Glutamatergic neuron (in vitro differentiated cells): ENCODE measurements at places on chromosomes 5 and 9. TPM values are rescaled to one million over a fixed set of nuclear protein-coding genes. Genes with fewer than 3 reads are reported as not detected.

Gene PCDH12
- total RNA-seq = 1.7 TPM

Gene COL27A1
- total RNA-seq = 3.9 TPM

Gene PDE6A
- total RNA-seq = not detected

DNA sequence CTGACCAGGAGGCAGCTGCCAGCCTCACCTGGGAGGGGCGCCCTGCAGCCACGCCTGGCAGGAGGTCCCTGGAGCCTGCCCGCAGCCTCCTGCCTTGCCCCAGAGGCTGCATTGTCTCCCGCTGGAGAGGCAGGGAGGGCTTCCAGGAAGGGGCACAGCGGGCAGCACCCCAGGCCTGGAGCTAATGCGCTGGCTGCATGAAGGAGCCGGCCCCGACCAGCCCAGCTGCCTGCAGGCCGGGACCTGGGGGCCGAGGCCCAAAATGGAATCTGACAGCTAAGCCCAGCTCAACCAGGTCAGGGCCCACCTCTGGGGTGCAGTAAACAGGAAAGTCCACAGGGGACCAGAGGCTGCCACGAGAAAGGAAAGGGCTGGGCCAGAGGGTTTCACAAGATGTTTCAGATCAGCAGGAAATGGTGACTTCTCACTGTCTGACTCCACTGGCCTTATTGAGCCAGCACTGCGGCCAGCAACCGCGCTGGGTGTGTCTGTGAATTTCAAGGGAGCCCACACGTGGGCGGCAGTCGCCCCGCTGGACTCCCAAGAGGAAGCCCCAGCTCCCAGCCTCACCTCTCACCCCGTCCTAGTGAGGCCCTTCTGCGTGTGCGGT, 18.6 kb upstream of the NOTCH1 start:
- no peak for DNase-seq

GRCh38 chr5:68303754-68304420, 88.3 kb downstream of the PIK3R1 start:
- DNase-seq = no peak

DNA sequence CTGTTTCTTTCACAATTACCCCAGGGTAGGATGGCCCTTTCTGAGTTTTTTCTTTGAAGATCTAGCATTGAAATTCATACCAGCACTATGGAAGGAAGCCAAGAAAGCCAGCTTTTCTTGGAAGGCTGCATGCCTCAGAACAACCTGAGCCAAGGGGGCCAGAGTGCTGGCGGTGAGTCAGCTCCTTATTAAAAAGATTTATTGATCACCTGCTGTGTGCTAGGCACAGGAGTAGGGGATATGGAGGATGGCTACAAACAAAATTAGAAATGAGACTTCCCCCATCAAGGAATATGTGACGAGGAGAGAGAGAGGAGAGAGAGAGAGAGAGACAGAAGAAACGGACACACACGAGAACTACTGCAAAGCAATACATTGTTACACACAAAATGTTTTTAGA, 184.6 kb upstream of the PUM3 start:
- no peak for DNase-seq

DNA sequence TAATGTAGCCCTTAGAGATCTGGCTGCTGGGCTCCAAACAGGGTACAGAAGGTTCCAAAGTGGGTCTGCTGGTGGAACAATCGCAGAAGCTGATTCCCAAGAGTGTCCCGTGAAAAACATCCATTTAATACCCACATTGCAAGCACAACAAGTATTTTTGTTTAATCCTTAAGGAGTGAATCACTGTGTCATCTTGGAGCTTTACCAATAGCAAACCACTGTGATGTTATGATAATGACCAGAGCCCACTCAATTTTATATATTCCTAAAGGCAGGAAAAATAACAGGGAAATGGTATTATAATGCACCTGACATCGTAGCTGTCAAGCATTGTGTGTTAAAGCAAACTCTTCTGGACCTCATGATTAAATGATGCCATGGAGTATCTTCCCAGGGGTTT, 291.9 kb downstream of the FBXL7 start:
- DNase-seq = no peak

- no peak for DNase-seq
These were observed 143.4 kb downstream of the FAM114A2 start for GRCh38 chr5:153895266-153895665.

DNA sequence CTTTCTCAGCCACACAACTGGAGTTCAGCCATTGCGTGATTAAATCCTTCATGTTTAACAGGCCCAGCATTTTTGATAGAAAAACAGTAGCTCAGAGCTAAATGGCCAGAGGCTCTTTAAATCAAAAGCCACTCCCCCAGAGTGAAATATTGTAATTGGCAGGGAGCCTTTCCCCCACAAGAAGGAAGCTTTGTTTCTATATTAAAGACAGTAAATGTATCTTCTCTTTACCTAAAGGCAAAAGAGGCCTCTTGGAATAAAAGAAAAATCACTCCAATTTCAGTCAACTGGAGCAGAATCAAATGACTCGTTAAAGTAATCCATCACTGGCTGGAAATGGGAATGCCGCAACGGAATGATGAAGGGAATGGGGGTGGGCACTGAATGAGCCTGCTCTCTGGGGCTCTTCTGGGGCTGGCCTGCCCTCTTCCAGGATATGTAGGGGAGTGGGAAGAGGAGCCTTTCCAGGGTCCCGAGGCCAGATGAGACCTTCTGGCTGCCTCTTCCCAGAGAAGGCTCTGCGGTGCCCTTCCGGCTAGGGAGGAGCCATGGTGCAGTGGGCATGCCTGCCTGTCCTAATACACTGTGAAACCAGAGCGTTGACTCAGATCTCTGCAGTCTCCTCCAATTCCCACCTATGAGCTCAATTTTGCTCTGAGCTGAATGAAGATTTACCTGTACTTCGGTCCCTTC, 45.2 kb downstream of the ANKDD1B start:
- no peak for DNase-seq

DNA sequence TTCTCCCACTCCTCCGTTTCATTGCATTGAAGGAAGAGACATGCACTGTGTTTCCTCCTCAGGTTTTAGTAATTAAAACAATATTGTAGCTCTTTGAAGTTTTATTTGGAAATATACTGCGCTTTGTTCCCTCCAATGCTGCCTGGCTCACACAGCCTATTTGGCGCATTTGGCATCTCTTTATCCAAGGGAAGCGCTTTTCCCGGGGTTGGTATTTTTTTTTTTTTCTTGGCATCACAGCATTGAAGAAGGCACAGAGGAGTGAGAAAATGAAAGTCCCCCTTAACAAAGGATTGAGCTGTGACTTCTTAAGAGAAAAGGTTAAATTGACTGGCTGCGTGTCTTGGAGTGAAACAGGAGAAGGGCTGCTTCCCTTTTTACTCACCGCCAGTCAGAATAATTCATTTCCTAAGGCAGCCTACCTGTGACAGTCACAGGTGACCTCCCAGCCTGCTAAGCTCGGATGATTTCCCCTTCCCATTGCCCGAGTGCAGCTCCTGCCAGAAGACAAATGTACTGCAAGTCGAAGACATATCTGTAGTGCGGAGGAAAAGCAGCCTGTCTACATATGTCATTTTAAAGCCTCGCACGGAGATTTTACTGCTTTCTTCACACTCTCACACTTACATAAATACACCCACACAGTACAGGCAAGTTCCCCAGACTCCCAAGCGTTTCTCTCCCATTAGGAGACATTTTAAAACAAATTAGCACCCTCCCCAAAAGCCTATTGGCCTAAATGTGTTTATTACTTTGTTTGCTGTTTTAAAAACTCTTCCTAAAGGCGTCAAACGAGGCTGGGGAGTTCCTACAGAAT, 665.5 kb upstream of the ZNF608 start:
- no peak for DNase-seq

DNA sequence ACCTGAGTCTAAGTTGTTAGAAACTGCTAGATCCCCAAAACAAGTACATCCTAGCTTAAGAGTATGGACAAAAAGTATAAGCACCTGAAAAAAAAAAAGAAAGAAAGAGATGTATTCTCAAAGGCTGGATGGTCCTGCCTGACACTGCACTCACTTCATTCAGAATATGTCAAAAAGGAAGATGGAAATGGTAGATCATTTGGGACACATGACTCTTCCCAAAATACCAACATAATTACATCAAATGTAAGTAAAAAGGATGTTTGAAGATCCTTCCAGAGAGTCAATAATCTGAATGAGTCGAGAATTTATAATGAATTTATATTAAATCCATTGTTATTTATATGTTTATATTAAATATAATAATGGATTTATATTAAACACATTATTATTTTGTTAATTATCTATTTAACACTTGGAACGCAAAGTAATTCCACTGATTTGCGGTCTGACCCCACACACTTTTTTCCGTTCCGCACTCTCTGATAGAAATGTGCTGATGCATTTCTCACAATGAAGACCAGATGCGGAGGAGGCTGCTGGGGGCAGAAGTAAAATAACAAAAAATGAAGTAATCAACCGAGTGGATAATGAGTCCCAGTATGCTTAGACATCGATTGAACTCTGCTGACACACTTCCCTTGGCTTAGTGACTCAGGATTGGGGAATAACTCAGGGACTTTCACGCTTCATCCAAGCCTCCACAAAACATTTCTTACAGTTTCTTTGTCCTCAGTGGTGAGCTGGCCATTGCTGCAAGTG, 201.2 kb downstream of the ADAMTS12 start:
- no peak for DNase-seq

GRCh38 chr5:126831156-126831555, 54.2 kb downstream of the LMNB1 start:
- no peak for DNase-seq

DNA sequence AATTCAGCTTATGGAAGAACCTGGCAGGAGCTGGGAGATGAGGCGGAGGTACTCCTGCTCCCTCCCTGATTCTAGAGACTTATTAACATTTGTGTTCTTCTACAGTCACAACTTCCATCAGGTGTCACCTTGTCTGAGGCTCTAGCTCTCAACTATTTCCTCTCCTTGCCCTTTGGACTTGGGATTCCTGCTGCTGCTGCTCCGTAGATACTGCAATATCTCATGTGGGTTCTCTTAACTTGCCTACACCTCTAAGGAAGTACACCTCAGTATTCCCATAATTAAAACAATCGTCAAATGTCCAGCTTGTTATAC, 21.2 kb downstream of the ANXA1 start:
- no peak for DNase-seq

DNA sequence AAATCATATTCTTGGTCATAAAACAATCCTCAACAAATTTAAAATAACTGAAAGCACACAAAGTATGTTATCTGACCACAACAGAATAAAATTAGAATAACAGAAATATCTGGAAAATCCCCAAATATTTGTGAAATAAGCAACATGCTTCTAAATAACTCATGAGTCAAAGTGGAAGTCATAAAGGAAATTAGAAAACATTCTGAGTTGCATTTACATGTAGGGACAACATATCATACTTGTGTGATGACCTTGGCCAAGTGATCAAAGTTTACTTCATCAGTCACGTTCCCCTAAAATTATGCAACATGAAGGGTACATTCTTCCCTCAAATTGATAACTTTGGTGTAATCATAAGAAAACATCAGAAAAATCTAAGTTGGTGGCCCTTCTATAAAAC, 64.7 kb downstream of the CSF2 start:
- DNase-seq = no peak

GRCh38 chr9:126248680-126249079, 77.9 kb upstream of the MVB12B start:
- no peak for DNase-seq

DNA sequence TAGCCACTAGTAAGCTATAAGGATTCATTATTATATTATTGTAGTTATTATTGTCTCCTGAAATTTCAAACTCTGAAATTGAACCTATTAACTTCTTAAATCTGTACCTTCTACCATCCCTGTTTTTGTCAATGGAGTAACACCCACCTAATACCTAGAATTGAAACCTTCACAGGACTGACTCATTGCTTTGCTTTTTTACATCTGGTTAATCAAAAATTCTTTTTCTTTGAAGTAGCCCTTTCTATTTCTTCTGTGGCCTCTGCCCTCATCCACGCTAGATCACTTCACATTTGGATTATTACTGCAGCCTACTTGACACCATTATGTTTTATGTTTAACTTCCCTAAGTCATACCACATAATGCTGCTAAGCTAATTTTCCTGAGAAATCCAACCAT, 35.6 kb downstream of the RBM27 start:
- DNase-seq = no peak

DNA sequence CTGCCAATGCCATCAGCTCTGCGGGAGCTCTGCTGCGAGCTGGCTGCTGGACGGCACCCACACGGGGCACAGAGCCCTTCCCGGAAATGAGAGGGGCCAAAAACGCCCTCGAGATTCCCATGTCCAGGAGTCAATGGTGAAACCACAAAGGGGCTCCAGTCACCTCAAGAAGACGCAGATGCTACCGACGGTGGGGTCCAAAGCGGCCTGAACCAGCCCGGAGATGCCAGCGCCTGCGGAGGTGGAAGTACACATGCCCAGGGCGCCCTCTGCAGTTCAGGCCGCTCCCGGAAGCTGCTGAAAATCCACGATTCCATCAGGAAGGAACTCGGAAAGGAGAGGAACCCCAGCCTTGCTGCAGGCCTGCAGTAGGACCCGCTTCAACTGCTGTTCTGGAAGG, 82.4 kb upstream of the SELENOP start:
- peak; percentile 47 for DNase-seq

GRCh38 chr9:88926781-88927505, 64.3 kb upstream of the S1PR3 start:
- DNase-seq = no peak

DNA sequence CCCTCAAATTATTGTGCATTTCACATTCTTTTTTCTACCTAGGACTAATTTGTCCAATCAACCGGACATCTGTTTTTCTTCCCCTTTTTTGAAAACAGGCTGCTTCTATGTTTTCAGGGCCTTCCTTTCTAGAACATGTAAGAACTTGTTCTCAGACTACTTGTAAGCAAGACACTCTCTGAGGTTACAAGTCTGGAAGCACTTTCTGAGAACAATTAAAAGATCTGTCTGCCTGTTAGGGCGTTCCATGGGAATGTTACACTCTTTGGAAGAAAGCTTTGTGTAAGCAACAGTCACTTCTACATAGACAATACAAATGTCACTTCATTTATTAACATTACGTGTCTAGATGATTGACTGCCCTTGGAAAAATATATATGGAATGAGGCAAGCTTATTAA, 50.9 kb upstream of the HSPB3 start:
- no peak for DNase-seq

- peak; percentile 51 for DNase-seq
These were observed 24.1 kb upstream of the PTGS1 start for GRCh38 chr9:122346478-122347347.

DNA sequence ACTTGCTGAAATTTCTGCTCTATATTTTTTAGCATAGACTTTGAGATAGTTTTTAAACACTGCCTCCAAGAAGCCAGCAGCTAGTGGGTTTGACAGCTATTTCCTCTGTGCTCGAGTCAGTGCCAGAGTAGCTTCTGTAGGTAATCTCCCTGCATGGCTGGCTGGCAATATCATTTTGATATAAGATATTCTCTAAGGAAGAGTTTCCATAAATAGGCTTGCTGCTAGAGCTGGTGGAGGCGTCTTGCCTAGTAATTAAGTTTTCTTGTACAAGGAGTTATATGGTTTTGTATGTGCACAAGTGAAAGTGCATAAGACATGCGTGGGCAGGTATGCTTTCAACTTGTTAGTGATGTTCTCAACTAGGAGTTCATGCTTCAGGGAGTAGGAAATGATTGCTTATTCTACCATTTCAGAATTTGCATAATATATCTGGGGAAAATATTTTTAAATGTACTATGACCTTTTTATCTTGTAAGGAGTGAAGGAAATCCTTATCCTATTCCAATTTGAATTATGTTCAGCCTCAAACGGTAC, 74.1 kb upstream of the CCL21 start:
- DNase-seq = no peak
